ENCODE measurements at places on chromosomes 11 and 22.

DNA sequence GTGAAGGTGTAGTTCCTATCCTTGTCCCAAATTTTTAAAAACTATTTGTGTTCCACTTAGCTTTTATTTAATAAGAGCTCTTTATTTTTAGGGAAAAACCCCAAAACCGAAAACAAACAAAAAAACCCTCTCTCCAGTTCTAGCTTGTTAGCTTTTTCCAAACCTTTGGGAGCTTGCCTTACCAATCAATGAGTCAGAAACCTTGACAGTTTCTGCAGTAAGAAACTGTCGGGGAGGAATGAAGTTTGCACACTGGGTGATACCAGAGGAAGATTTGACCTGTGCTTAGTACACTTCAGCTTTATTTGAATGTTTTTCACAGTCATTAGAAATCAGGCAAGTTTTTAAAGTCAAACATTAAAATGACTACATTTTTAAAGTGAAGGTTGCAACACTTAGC, 105.0 kb downstream of the FAT3 start:
- no peak for DNase-seq

- no peak for DNase-seq
These were observed 94.8 kb downstream of the FEZ1 start for GRCh38 chr11:125401235-125401634.

DNA sequence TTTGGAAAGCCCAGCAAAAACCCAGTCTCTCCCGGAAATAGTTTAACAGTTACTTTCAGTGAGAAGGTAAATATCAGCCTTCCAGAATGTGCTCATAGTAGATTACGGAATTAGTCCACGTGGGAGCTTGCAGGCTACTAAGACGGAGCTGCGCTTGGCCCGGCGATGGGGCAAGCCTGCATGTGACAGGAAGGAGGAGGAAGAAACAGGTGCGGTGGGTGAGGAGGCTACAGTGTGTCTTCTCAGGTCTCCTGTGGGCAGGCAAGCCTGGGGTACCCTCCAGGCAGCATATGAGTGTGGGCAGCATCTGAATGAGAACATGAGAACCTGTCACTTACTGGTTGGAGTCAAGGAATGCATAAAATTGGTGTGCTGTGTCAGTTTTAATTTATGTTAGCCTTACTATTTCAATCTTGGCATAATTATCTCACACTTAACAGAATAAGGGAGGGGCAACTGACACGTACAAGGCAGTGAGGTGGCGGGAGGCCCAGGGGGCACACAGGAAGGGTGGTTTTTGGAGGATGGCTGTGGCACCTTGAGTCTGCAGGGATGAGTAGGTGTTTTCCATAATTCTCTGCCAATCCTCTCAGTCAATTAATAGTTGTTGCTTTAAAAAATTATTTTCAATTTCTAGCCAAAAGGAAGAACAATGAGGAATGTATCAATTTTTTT, 35.7 kb downstream of the CLMP start:
- no peak for DNase-seq

- no peak for DNase-seq
These were observed 107.3 kb downstream of the BRD1 start for GRCh38 chr22:49720279-49720959.

DNA sequence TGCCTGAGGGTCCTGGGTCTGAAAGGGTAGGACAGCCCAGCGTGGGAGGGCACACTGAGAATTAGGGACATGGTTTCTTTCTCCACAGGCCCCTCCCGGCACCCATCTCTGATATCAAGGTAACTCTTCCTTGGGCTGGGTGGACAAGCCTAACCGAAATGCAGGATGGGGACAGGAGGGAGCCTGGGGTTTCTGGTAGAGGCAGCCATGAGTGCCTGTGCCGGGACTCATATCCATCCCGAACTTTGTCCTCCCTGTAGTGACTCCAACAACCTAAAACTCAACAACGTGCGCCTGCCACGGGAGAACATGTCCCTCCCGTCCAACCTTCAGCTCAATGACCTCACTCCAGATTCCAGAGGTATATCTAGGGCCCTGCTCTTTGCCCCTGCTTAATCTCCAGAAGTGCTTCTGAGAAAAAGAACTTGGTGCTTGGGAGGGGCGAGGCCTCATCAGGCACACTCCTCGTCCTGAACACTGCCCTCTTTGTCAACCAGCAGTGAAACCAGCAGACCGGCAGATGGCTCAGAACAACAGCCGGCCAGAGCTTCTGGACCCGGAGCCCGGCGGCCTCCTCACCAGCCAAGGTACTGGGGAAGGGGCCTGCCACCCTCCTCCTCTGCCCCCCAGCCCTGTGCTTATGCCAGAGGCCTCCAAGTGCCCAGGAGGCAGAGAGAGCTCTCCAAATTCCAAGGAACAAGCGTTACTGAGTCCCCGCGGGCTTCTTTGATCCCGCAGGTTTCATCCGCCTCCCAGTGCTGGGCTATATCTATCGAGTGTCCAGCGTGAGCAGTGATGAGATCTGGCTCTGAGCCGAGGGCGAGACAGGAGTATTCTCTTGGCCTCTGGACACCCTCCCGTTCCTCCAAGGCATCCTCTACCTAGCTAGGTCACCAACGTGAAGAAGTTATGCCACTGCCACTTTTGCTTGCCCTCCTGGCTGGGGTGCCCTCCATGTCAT, 3.1 kb downstream of the TMEM25 start:
- DNase-seq: no peak

DNA sequence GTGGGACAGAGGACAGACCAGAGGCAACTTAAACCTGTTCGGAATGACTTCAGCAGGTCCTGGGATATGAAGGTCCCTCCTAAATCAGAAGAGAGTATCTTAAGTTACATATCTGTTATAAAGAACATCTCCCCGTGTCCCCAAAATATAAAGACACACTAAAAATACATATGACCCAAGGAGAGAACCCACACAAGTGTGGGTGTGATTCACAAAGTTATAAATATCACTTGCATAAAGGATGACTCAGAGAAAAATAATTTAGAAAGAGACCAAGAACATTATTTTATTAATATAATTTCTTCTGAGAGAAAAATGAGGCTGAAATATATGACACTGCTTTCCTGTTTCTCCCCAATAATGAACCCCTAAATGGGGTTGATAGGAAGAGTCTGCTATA, 14.2 kb downstream of the OR5B21 start:
- DNase-seq: no peak

DNA sequence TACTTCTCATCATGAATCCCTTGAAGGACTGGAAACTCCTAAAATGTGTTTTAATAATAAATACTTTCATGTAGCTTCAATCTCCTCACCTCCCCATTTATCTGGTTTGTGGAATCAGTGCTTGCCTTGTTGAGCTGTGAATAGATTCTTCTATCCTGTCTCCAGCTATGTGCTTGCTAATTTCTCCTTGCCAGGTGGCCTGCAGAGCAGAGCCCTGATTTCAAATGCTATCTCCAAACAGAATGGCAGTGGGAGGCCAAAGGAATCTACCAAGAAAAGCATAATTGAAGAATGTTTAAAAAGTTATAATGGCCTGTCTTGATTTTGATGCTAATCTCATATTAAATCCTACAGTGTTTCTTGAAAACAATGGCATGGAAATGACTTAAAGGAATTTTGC, 309.3 kb upstream of the CHORDC1 start:
- no peak for DNase-seq

DNA sequence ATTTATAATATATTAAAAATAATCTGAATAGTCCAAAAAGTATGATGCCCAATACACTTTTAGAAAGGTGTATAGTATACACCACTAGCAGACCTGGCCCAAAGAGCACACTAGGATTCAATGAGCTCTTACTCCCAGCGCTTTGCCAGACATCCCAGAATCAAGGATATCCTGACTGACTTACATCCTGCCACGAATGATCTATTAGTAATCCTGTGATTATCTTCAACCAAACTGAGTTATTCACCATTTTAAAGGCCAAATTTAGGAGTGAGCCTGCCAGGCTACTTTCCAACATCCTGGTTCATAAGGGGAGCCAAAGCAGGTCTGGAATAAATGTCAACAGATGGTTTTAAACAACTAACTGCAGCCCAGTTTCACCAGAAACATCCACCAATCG, 60.8 kb upstream of the FAM181B start:
- no peak for DNase-seq

DNA sequence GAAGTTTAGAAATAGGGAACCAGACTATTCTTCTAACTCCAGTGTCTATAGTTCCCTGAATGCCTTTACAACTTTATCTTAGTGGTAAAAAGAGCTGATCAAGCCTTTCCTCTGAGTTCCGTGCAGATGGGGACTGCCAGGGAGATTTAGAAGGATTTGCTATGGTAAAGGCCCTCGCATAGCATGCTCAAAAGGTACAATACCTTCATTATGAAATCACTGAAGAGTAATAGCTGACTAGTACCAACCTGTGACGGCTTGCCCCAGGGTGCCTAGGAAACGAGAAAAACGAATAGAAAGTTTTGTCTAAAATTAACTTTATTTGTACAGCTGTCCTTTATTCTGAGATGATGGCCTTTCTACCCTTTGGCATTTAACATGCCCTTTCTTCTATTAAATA, 150.1 kb upstream of the ARHGAP42 start:
- no peak for DNase-seq

- DNase-seq: no peak
These were observed 91.5 kb downstream of the RTL6 start for GRCh38 chr22:44406341-44407170.

GRCh38 chr11:134864968-134865305, 452.9 kb upstream of the B3GAT1 start:
- no peak for DNase-seq

GRCh38 chr11:69638941-69639681, 1.8 kb upstream of the CCND1 start:
- no peak for DNase-seq

DNA sequence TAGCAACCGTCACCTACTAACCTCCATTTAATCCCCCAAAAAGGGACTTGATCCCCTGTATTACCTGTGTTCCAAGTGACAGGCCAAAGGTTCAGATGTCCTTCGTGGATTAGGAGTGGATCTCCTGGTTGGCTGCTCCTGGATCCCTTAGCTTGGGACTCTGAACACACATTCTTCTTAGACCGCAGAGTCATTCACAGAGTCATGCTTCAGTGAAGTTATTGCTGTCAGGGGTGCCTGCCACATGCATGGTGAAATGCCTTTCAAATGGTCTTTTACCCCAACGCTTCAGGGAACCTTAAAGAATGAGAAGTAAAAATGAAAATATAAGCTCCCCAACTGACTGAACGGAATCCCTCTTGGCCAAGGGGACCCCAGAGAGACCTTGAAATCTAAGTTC, 49.1 kb downstream of the ADAMTS8 start:
- DNase-seq: no peak

GRCh38 chr11:15495462-15495861, 380.7 kb downstream of the INSC start:
- no peak for DNase-seq

Data from activated CD4-positive, CD25-positive, alpha-beta regulatory T cell (primary cell).